Hippocampal formation (tissue), 2 donors: ENCODE measurements at places on chromosomes 16 and 17.

DNA sequence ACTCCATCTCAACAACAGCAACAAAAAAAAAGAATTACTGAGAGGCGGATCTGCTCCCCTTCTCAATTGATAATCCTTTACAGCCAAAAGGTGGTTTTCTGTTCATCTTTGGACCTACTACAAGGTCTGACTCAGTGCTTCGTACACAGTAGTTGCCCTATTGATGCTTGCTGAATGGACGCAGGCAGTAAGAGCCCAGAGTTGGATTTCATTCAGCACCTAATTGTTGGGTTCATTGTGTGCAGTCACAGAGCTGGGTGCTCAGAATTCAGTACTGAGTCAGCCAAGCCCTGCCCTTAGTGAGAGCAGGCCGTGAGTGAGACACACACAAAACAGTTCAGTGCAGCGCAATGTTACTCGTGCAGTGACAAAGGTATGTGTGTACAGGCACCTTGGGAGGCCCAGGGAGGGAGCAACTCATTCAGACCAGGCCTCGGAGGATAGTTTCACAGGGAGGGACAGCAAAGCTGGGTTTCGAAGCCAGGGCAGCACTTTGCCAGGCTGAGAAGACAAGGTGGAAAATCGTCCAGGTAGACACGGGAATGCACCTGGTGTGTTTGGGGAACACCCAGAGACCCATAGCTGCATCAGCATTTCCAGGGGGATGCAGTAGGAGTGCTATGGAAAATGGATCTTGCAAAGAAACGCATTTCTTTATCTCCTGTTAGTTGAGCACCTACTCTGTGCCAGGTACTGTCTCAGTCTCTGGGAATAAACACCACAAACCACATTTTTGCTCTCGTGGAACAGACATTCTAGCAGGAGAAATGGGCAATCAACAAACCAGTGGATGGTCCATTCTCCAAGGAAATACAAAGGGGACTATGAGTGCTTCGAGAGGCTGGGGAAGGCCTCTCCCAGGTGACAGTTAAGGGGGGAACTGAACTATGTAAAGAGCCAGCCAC is 18.1 kb upstream of the KRT17 start:
- no peak for DNase-seq

DNA sequence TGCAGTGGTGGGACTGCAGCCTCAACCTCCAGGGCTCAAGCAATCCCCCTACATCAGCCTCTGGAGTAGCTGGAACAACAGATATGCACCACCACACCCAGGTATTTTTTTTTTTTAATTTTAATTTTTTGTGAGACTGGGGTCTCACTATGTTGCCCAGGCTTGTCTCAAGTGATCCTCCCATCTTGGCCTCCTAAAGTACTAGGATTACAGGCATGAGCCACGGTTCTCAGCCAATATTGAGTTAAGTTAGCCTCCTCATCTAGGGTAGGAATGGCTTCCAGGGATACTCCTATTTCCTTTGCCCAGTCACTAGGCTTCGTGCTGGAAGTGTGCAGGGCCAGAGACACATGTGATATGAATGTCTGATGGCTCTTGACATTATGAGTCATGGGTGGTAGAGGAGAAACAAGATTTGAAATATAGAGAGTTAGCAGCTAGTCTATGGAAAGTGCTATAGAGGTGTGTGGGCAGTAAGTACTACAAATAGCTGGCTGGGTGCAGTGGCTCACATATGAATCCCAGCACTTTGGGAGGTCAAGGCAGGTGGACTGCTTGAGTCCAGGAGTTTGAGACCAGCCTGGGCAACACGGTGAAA is 8.0 kb upstream of the HES7 start:
- DNase-seq: no peak

GRCh38 chr17:47864791-47865216 is 13.8 kb upstream of the SP6 start:
- DNase-seq: no peak

- DNase-seq: no peak
These were observed 69.9 kb upstream of the MSI2 start for GRCh38 chr17:57186226-57187019.

DNA sequence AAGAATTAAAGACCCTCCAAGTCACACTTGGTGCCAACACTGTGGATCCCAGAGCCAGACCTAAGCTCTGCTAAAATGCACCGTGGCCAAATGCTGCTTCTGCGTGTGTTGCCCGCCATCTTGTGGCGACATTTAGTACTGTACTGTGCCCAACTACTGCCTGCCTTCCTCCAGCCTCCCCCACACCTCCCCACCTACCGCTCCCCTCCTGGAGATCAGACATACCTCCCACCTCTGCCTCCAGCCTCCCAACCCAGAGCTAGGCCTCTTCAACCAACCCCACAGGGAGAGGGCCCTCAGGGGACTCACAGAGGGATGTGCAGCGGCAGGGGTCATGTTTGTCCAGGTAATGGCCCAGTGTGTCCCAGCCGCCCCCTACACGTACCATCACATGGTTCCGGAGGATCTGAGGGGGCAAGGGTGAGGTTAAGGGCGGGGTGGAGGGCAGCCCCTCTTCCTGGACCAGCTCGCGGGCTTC is 5.5 kb downstream of the GAS2L2 start:
- peak; percentile 57 for DNase-seq
